ENCODE measurements at places on chromosomes 1 and 21. TPM values are rescaled to one million over a fixed set of nuclear protein-coding genes. Genes with fewer than 3 reads are reported as not detected.

DNA sequence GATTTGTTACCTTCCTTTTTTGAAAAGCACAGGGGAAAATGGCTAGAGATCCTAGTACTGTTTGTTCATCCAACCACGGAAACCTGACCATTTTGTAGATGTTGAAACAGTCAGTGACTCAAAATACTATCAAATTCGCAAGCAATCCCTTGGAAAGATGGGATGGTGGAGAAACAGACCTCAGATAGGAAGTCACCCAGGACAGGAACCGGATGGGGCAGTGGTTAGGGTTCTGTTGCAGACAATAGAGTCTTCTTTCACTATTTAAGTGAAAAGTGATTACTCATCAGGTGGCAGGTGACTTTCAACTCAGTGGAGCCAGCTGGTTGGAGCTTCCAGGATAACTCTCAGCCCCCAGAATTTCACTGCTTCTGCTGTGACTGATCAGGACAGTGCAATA, 17.0 kb downstream of the LHX4 start:
- no peaks in the 10 kb centered on the region for H3K27me3 ChIP-seq
- H3K36me3 ChIP-seq: no peaks in the 10 kb centered on the region
- no peak for DNase-seq
- H3K27ac ChIP-seq: no peak overlapping the region
- H3K4me3 ChIP-seq: no peak overlapping the region
- H3K4me1 ChIP-seq: peaks cover 7% of the 10 kb centered on the region

The CLDN19 gene
- 12.5 TPM for total RNA-seq

The VCAM1 gene
- 0.07 TPM for total RNA-seq

GRCh38 chr1:201565771-201566528, 27.0 kb downstream of the NAV1 start:
- no peaks in the 10 kb centered on the region for H3K27me3 ChIP-seq
- no peak overlapping the region for H3K4me3 ChIP-seq
- no peaks in the 10 kb centered on the region for H3K4me1 ChIP-seq

- H3K4me1 ChIP-seq: no peaks in the 10 kb centered on the region
- peaks cover 4% of the 10 kb centered on the region for H3K36me3 ChIP-seq
- no peak overlapping the region for H3K4me3 ChIP-seq
- DNase-seq: peak; percentile 80
- no peaks in the 10 kb centered on the region for H3K27me3 ChIP-seq
Measured at GRCh38 chr1:1157914-1158710, 15.6 kb upstream of the TTLL10 start.
